CD4-positive, alpha-beta T cell treated with Interleukin-2 at 100 ng/mL for 4 hours (primary cell): ENCODE measurements at places on chromosomes 2 and 18.

GRCh38 chr2:37154785-37155184, 2.0 kb downstream of the EIF2AK2 start:
- no peak for DNase-seq

DNA sequence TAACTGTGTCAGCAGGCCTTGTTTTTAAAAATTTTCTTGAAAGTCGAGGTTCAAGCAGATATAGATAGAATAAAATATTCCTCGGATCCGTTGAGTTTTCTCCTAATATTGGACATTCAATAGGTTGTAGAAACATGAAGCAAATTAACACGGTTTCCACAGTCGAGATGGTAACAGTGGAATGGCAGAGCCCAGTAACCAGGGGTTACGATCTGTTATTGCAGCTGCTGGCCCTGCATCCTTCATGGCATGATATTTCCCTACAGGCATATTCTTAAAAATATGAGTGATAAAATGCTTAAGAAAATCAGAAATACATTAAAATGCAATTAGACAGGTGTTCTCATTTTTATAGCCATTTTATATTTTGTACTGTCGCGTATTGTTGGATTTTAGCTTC, 117.6 kb downstream of the SNTG2 start:
- DNase-seq, result no peak

DNA sequence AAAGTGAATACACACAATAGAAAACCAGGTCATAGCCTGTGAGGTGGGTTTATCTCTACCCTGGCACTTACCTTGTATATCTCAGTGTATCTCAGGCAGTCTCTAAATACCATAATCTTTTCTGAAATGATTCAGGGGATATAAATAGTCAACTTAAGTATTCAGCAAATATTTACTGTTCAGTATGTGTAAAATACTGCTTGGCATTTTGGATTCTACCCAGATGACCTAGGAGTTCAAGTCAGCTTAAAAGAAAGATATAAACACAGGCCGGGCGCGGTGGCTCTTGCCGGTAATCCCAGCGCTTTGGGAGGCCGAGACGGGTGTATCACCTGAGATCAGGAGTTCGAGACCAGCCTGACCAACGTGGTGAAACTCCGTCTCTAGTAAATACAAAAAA, 23.8 kb downstream of the GRHL1 start:
- no peak for DNase-seq

- DNase-seq, result no peak
These were observed 304.0 kb downstream of the LPIN1 start for GRCh38 chr2:12050396-12050795.

- DNase-seq, result no peak
These were observed 895.8 kb downstream of the TSN start for GRCh38 chr2:122651236-122651635.

DNA sequence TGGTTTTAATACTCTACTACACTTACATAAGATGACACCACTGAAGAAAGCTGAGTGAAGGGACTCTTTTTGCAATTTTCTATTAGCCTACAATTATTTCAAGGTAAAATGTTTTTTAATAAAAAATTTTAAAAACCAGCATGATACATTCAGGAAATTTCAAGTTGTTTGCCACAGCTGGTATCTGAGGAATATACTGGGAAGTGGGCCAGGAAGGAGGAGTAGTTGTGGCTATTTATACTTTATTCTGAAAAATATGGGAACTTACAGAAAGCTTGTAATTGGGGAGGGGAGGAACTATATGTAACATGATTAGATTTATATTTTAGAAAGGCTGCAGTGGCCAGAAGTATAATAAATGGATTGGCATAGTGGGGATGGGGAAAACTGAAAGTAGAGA, 40.8 kb downstream of the WDR35 start:
- DNase-seq, result no peak

- DNase-seq, result no peak
These were observed 5.1 kb upstream of the MAL start for GRCh38 chr2:95020275-95021022.

- no peak for DNase-seq
These were observed 34.7 kb upstream of the MAP2 start for GRCh38 chr2:209389171-209389618.

DNA sequence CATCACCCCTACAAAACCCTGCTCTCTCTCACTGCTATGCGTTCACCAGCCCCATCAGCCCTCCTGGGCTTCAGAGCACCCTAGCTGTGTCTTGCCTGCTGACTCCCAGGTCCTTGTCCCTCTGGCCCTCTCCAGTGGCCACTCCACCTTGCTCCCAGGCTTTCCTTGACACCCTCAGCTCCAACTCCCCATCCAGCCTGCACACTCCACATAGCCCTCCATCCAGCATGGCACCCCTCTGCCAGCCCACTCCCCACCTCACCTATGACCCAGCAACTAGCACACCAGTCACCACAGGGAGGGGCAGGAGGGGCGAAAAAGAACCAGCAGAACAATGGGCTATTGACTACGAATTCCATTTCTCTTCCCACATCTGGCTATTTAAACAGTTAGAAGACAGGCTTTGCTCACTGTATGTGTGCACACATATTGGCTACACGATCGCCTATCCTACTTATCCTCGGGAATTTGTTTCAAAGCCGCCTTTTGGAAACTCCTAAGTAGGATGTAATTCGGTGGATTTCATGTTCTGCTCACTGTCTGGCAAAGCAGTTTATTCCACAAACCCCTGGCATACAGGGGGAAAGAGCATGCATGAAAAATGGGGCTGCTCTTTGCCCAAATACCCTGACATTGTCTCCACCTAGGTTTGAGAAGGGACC, 195.3 kb downstream of the SMAD2 start:
- no peak for DNase-seq

GRCh38 chr2:70089983-70090525, 2.8 kb downstream of the PCBP1 start:
- DNase-seq, result no peak

GRCh38 chr2:218005486-218005885, 2.7 kb upstream of the TNS1 start:
- no peak for DNase-seq

GRCh38 chr2:42848726-42849290, 56.4 kb upstream of the HAAO start:
- no peak for DNase-seq

DNA sequence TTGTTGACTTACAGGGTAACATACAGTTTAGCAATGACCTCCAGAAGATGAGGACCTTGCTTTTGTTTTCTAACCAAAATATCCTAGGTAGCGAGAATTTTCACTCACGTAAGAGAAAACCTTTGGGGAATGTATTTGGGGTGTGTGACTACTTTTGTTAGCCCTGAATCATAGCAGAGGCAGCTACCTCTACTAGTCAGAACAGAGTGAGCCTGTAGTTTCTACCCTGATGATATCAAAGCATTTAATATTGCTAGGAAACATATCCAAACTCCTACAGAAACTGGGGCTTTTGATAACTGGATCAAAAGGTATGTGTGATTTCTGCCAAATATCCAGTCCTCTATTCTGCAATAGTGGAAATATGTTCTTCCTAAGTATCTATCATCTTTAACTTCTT, 462.6 kb upstream of the ZEB2 start:
- no peak for DNase-seq

GRCh38 chr2:95207111-95207961, at the start of gene ZNF892:
ZNF892 (plus strand) TSS chr2:95207521; CDS start chr2:95207816, 295 bp downstream.
- DNase-seq, result peak; percentile 83

DNA sequence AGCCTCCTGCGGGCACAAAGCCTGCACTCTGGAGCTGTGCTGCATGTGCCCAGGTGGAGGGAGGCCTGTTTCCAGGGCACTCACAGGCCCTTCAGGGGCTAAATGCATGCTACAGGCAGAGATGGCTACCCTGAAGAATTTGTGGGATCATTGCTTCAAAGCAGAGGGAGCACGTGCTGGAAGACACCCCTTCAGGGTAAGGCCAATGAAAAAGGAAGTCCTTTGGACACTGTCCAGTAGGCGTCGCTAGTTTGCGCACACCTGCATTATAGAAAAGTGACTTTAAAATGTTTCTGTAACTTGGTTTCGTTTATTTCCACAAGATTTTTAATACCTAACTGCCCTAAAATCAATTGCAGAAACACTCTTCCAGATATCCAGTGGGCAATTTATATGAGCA, 325.3 kb downstream of the ZNF516 start:
- DNase-seq, result no peak
